ENCODE measurements at places on chromosomes 2 and 18.

- DNase-seq = no peak
Measured at GRCh38 chr2:129006135-129006886, 687.6 kb upstream of the HS6ST1 start.

GRCh38 chr18:40423291-40423690, 1531.7 kb upstream of the PIK3C3 start:
- DNase-seq = no peak

- DNase-seq = no peak
Measured at GRCh38 chr18:2978661-2979106, 34.3 kb downstream of the LPIN2 start.

GRCh38 chr2:118841828-118842461, 5.5 kb downstream of the EN1 start:
- DNase-seq = no peak

DNA sequence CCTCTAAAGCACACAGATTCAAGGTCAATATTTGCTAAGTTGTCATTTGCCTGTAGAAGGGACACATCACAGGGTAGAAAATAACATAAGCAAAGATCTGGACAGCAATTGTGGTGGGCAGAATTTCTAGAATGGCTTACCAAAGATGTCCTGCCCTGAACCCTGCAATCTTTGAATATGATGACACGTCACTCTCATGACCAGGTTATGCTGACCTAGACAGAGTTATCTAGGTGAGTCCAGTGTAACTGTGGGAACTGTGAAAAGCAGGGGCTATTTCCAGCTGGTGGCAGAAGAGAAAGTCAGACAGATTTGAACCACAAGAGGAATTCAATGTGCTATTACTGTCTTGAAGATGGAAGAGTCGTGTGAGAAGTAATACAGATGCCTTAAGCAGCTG, 112.3 kb upstream of the CNGA3 start:
- DNase-seq = no peak

DNA sequence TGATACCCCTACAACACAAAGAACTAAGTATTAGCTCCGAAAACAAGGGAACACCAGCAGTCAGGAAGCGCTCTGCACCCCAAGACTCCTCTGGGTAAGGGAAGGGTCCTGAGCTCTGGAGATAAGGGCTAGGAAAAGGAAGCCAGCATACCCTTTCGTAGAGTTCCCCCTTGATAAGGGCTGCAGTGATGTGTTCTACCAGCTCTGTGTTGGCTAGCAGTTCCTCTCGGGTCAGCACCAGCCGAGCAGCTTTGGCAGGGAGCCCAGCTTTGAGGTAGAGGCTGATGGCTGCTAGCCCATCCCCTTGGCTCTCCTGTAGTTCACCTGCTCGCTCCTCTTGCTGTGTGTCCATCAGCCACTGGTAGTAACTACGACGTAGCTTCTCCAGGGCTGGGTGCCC, 18.9 kb downstream of the KRTCAP3 start:
- no peak for DNase-seq

DNA sequence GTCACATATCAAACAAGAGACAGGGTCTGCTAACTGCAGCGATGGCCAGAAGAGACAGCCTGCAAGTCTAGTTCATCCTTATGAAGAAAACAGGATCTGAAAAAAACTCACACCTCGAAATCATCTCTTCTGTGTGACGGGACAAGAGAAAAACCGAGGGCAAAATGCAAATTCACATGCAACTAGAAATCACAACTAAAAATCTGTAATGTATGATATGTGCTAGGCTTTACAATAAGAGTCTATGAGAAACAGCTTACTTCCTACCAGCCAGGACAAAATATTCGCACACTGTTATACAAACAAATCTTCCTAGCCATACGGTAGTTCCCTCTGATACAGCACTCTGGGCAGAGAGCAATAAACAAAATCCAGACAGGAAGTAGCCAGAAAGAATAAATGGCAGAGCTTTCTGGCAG, 48.8 kb downstream of the ANKRD44 start:
- no peak for DNase-seq

DNA sequence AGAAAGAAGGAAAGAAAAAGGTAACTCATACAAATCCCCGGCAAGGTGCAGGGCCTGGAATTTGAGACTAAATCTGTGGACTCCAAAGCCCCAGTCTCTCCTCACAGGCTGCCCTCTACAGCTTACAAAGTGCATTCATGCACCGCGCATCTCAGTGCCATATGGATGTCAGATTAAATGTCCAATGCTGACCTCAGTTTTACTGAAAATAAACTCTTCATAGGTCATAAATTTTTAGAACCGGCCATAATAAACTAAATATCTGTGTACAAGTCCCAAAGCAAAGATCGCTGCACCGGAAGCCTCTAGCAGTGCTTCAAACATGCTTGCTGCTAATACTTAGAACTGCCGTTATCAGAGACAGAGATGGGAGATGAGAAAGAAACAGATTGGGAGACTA, 17.7 kb downstream of the ST6GAL2 start:
- no peak for DNase-seq

GRCh38 chr2:151334082-151334815, 23.1 kb upstream of the TNFAIP6 start:
- DNase-seq = no peak

DNA sequence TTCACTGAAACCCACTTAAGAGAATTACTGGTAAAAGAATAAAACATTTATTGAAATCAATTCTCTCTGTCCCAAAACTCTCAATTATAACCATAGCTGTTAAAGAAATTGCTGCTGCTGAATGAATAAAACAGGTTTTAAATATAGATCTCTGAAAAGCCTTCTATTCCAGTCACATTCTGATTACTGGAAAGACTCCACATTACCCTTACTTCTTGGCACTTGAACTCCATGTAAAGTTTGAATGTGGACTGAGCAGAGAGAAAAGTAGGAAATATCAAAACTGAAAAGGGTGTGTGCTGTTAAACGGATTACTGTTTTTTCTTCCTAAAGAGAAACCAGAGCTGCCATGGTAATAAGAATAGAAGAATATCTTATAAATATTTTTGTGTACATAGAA, 655.3 kb upstream of the SETBP1 start:
- DNase-seq = no peak

DNA sequence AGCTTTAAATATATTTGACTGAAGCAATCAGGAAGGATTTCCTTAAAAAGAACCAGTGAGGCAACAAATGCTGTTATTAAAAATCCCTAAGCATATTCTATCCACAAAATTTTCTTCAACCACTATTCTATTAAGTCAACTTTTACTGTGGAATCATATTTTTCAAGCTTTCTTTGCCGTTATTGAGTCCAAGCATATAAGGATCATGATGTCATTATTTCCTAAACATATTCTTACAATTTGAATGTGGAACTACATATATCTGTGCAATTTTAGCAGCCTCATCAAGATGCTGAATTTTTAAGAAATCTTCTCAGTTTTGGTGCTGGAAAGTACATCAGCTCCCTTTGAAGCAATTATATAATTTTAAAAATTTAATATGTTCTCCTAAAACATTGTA, 5.6 kb downstream of the IFIH1 start:
- DNase-seq = no peak

GRCh38 chr2:232238108-232238507, 140.4 kb upstream of the ALPP start:
- no peak for DNase-seq

- no peak for DNase-seq
Measured at GRCh38 chr18:25289001-25289631, 62.9 kb downstream of the ZNF521 start.

DNA sequence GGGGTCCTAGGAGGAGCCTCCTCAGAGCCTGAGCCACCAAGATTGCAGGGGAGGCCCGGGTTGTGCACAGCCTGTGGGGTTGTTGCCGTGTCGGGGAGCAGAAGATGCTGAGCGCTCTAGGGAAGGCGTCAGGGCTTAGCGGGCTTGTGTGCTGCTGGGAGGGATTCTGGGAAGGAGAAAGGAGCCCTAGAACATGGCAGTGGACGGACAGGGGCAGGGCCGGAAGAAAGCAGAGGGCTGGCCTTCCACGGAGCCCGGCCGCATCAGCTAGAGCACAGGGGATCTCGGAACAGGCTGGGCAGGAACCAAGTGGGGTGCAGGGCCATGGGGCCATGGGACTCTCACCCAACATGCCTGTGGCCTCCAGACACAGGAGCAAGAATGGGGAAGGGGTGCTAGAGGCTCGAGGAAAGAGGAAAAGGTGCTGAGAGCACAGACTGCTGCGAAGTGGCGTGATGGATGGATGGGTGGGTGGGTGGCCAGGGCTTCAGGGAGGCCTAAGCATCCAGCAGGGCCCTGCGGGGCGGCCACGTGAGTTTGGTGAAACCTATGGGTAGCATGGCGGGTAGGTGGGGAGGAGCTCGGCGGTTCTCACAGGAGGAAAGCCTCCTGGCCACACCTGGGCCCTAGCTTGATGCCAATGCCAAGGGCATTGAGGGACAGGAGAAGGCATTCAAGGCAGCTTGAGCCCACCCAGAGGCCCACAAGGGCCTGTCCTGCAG, 35.8 kb downstream of the MTERF4 start:
- DNase-seq = no peak

DNA sequence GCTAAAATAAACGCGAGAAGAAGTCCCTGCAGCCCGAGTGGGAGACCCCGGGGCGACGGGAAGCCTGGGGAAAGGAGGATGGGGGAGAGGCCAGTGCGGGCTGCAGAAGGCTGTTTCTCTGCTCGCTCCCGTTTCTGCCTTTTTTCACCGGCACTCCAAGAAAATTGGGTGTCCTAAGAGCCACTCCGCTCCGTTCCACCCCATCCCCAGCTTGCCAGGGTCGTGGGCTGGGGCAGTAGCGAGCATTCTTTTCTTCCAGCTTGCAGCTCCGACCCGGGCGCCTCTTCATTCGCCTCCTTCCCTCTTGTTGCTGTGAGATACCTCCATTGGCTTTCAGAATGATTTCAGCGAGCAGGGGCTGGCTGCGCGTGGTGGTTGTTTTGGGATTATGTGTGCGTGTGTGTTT, 1.1 kb downstream of the HOXD3 start:
- no peak for DNase-seq
